ENCODE measurements at places on chromosomes 3 and 15.

DNA sequence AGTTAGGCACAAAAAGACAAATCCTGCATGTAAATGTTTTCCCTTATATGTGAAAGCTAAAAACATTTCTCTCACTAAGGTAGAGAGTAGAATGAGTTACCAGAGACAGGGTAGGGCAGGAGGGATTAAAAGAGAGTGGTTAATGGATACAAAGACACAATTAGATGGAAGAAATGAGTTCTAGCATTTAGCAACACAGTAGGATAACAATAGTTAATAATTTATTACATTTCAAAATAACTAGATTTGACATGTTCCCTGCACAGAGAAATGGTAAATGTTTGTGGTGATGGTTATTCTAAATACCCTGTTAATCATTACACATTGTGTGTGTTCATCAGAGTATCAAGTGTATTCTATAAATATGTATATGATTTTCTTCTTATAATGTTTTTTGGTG, 1400.7 kb downstream of the OTOL1 start:
- DNase-seq = no peak

- DNase-seq = no peak
Observed at GRCh38 chr3:124793054-124793739, 62.9 kb downstream of the UMPS start.

DNA sequence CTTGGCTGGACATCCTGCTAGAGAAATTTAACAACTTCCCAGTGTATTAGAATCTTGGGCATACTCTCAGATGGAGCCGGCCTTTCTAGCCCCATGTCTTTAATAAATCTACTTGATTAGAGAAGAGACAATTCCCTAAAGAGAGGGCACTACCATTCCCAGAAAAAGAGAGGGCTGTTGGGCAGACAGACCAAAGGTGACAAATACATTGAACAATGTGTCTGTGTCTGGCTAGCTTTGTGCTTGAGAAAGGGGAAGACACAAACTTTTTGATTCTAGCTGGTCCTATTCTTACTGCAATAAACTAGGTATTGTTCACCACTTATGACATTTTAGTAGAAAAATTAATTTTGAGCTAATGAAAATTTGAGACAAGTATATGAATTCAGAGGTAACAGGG, 57.7 kb downstream of the DUT start:
- DNase-seq = no peak

- no peak for DNase-seq
Observed at GRCh38 chr3:53593611-53594010, 99.2 kb downstream of the CACNA1D start.

DNA sequence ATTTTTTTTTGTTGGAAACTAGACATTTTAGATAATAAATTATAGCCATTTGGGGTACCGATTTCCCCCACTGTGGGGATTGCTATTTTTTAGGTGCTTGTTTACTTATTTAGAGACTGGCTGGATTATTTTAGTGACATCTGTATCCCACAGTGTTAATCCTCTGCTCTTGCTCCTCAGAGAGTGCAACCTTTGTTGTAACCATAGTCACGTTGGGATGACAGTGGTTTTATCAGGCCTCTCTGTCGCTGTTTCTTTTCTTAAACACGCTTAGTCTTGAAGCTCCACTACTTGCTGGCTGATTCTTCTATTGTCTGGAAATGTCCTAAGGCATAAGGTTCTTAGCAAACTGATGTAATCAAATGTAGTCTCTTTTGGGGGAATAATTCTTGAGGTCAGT, 451.6 kb upstream of the SEMA6D start:
- DNase-seq = no peak

- DNase-seq = no peak
Observed at GRCh38 chr3:87833039-87833377, 225.8 kb downstream of the CGGBP1 start.

GRCh38 chr3:104676241-104676640, 690.5 kb upstream of the ALCAM start:
- DNase-seq = no peak

DNA sequence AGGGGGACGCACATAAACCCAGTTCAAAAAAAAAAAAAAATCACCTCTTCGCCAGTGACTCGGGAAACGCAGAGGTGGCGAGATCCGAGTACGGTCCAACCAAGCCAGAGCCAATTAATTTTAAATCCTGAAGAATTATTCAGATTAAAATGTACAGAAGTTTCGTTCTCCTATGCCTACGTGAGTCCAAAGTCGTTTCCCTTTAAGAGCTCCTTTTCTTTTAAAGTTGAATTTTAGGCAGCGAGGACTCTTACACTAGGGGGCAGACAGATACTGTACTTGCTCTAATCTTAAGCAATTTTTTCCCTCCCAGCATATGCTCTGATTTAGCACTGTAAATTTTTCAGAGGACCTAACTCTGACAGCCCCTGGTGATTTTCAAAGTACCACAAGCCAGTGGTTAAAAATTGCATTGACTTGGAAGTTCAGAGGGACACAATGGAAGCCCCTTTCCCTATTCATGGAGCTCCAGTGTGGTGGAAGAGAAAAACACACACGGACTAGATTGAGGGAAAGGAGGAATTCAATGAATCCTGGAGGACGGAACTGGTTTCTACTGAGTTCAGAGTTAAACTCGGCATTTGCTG, 3.3 kb upstream of the NR2F2 start:
- DNase-seq = no peak

DNA sequence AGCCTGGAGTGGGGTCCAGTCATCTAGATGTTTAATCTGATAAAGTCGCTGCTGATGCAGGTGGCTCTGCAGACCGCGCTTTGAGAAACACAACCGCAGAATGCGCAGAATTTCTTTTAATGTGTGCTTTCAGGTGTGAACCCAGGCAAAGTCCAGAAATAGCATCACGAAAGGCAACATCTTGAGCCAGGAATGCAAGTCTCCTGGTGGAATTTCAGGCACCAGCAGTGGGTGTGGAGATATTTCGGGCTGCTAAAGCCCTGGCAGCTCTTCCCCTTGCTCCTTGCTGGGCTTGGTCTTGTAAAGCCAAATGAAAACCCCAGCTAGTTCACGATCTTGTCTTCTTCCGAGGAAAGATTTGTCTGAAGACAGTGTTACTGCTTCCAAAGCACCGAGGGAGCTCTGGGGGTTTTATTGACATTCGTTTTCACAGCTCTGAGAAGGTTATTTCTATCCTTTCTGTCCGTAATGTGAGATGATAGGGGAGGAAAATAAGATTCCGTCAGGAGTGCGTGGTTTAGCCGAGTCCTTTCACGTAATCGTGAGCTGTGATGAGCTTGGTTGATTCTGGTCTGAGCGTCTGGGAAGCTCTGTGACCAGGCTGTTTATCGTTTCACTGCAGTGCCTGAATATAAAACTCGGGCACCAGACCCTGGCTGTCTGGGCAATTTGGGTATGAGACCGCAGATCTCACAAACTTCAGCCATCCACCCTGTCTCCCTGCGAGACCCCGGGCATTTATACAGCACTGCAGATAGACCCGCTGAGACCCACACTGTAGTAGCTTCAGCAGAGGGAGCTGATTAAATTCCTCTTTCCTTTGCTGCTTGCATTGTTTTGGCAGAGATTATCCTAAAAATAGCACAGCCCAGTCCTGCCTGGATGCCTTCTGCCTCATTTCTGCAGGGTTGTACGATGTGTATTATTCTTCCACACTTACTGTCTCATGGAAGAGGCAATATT, 67.0 kb upstream of the SLC25A26 start:
- no peak for DNase-seq

DNA sequence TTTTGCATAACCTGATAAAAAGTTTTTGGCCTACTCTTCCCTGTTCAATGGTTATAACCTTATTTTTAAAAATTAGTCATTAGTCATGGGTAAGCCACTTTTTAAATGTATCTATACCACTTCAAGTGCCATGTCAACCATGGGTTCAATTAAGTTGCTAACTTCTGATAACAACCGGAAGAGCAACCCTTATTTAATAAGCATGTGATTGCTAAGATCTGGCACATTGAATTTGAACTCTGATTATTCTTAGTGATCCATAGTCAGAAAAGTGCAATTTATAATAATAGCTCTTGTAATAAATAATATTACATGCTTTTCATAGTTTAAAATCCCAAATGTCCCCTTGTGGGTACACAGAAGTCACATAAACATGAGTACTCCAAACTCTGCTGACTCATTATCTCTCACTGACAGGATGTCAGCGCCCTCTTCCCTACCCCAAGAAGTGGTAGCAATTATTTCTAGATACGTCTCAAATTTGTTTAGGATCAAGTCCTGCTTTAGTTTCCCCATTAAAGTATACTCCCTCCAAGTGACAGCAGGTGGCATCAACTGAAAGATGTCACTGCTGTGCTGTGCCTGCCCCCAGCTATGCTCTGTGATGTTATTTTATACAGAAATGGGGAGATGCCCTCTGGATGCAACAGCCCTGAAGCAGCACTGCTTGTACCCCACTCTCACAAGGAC, 18.6 kb downstream of the SAMD7 start:
- DNase-seq = no peak

DNA sequence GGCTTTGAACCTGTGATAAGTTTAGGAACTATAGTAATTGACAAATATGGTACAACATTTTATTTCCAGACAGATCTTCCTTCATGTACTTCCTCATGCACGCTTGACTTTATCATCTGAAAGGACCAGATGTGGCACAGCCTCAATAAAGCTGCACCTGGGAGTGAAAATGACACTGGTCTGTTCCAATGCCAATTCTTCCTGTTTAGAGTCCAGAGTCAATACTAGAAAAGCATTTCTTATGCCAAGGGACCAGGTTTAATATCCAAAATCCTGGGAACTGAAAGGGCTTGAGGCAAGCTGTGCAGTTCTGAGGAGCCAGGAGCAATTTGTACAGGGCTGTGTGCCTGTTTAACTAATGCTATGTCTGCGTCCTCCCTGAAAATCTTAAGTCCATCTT, 15.3 kb downstream of the DPH6 start:
- no peak for DNase-seq

DNA sequence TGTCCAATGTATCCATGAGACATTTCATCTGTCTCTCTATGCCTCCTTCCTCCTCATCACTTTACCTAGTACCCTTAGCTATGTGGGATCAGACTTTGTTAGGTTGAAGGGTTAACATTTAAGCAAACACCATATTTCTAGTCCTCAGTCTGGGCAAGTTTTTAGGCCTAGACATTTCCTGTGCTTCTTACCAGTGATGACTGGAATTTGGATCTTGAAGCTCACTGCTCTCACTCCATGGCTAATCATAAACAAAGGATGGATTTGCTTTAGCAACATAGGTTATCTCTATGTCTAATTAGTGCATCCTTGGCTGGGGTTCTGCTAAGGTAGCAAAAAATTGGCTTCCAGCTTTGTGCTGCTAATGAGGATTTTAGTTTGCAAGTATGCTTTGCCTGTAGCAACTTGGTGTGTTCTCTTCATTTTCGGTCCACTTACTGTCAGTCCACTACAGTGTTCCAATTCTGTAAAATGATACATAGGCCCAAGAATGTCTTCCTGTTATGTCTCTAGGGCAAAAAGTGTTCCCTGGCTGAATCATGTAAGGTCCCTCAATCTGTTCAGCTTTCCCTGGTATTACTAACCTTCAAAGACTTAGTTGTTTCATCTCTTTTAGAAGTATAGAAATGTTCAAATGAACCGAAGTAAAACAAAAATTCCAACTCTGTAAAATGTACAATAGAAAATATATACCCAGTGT, 615.4 kb downstream of the CADM2 start:
- no peak for DNase-seq

DNA sequence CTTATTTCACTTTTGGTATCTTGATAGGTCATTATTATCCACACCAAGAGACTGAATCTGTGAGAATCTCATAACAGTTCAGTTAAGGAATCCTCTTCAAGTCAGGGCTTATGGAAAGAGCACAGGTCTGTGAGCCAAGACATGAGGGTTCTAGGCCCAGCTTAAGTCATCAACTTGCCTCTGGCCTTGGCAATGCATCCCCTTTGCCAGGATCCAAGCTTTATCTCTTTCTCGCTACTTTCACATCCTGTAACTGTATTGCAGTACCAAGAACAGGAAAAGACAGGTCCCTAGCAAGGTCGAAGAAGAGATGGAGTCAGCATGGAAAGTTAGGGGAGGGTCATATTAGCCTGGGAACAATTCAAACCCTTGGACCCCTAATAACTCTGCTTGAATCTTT, 13.5 kb upstream of the APOD start:
- no peak for DNase-seq

- no peak for DNase-seq
Observed at GRCh38 chr15:74964794-74965193, 8.2 kb upstream of the RPP25 start.

GRCh38 chr15:44713006-44713966, 2.0 kb downstream of the B2M start:
- DNase-seq = no peak

DNA sequence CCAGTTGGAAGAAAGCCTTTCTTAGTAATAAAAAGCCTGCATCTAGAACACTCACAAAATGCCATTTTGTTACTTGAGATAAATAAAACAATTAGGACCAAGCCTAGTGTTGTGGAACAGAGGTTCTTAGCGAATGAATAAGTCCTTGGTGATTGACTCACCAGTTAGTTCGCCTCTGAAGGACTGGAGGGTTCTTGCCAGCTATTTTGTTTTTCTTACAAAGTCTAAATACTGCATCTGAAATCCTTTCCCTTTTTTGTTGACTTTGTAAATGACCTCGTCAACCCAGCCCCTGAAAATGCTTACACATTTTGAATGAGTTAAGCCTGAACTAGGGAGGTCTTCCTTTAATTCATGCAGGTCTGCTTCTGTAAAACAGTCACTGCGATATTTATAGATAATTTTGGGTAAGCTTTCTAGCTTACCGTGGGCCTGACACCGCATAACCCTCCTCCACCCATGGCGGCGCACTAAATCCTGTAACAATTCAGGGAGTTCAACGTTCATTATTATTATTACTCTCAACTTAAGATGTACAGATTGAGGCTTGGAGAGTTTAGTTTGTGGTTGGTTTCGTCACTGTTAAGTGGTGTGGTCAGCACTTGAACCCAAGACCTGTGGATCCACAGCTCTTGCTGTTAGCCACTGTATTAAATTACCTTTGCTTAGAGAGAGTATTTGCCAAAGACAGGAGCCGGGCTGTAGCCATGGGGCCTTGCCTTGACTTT, 45.0 kb upstream of the SACM1L start:
- no peak for DNase-seq

DNA sequence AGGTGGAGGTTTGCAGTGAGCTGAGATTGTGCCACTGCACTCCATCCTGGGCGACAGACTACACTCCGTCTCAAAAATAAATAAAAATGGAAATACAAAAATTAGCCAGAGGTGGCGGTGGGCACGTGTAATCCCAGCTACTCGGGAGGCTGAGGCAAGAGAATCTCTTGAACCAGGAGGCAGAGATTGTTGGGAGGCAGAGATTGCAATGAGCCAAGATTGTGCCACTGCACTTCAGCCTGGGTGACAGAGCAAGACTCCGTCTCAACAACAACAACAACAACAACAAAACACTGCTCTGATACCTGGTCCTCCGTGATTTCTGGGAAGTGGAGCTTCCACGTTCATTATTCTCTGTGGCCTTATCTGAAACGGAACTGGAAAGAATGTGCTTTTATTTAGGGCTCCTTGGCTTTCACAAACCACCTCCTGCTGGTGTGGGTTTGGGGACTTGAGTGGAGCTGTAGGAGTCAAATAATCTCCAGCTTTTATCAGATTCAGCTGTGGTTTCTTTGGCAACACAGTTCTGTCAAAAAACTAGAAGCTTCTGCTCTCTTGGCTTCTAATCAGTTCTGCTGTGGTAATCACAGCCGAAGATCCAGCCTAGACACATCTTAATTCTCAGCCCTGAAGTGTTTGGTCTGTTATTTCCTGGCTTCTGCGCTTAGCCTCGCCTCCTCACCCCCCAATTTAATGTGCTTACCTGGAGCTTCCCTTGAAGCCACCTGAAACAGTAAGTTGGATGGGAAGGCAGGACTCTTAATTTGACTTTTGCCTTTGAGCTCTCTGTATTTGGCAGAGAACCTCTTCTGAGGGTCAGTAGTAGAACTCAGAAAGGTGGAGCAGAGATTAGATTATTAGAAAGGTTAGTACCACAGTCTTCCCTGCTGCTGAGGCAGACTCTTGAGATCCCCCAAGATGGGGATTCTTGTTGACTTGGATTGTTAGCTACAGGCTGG, 21.4 kb downstream of the IRAK2 start:
- peak; percentile 48 for DNase-seq

All from CD4-positive, alpha-beta T cell treated with Interleukin-2 at 100 ng/mL for 4 hours (primary cell).